ENCODE measurements at places on chromosomes 16 and 17. TPM values are rescaled to one million over a fixed set of nuclear protein-coding genes. Genes with fewer than 3 reads are reported as not detected.

FA2H gene
- total RNA-seq: 1.2 TPM

WNT9B gene
- total RNA-seq: not detected

GAS7 gene
- total RNA-seq: 2.7 TPM

GGT6 gene
- total RNA-seq: 0.57 TPM

TBC1D26 gene
- total RNA-seq: not detected

ERCC4 gene
- 7.3 TPM for total RNA-seq

ABI3 gene
- total RNA-seq: 9.7 TPM

TNFRSF17 gene
- not detected for total RNA-seq

NOG gene
- total RNA-seq: 0.11 TPM

ACSM3 gene
- 49.5 TPM for total RNA-seq

FN3K gene
- 61.6 TPM for total RNA-seq

JPT1 gene
- total RNA-seq: 18.2 TPM

TBC1D3C gene
- total RNA-seq: not detected

Measured in right lobe of liver (tissue), 6 donors.